ENCODE measurements at places on chromosomes 2 and 18.

DNA sequence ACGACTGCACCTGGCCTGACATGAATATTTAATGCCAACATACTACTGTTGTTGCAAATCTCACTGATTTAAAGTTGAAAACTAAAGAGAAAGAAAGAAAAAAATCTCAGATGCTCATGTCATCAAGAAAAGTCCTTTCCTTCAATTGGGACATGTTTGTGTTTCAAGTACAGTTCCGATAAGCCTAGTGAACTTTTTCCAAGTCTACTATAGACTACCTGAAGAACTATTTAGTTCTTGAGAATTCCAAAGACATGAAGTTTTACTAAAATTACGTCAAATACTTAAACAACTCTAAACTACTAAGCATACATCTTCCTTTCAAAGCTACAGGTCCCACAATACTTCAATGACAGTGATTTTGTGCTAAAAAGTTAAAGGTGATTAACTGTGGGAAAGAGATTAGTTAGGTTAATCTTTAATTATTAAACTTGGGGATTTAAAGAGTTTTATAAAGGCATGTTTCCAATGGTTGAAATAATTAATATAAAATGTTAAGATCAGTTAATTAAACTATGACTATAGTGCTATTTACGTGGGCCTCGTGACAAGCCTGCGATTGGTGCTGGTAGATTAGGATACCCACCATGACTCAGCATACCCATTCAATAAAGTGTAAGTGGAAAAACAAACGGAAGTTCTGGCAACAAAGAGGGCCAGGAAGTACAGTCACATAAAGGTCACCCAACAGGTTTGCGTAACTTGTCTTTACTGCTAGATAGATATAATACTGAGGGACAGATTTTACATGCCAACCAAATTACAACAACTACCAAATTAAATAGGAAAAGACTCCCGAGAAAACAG lies 55.5 kb downstream of the SEPTIN10 start:
- peak; percentile 90 for DNase-seq

- no peak for DNase-seq
Measured at GRCh38 chr2:178330175-178331017, 120.6 kb downstream of the PRKRA start.

DNA sequence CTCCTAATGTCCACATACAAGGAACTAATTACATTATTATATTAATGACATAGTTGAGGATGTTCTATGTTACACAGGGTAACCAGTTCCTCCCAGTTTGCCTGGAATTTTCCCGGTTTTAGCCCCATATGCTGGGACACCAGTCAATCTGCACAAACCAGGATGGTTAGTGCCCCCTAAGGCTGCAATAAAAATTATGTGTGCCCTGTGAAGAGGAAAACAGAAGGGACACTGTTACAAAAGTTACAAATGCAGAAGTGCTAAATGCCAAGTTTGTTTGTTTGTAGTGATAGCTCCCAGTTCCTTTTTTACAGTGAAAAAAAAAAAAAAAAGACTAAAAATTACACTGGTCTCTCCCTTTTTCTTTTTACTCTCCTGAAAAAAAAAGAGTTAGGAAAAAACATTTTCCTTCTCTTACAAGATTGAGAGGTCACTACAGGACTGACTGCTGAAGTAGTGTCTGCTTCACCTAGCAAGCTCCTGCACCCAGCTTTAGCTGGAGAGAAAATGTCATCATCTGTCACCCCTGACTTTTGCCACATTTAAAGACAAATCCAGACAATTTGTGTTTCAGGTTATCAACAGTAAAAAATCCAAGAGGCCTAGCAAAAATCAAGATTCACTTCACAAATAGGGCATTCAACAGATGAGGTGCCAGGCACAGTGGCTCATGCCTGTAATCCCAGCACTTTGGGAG lies 3.2 kb downstream of the ANKRD44 start:
- DNase-seq: peak; percentile 63

- no peak for DNase-seq
Measured at GRCh38 chr18:9808295-9809241, 77.2 kb upstream of the TXNDC2 start.

GRCh38 chr2:53567073-53567472 lies 200.5 kb upstream of the CHAC2 start:
- no peak for DNase-seq

DNA sequence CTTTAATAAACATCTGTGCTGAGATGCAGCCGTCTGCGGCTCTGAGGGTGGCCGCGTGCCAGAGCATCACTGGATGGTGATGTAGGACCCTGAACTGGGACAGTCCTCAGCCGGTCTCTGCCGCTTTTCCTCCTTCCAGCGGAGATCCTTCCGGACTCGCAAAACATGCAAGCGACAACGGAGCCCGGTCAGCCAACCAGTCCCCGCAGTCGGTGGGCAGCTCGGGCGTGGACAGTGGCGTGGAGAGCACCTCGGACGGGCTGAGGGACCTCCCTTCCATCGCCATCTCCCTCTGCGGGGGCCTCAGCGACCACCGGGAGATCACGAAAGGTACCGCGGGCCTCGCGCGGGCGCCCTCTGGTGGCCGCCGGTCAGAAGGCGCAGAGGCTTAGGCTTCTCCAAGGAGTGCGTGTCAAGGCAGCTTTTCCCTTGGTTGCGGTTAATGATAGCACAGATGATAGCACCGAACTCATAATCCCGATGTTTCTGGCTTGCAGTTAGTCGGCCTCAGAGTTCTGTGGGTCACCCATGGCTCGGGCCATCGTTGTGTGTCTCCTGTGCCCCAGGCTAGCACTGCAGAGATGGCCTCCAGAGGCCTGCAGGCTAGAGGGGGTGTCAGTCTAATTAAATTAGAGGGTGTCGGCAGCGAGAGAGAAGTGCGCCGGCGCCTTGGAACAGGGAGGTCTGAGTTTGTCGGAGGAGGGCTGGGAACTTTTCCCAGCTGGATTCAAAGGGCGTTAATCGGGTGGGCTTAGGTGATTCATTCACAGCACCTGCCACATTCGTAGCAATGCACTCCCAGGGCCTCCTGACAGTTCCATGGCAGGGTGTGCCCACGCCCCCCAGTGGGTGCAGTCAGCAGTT lies 38.5 kb downstream of the LPIN1 start:
- DNase-seq: peak; percentile 63

GRCh38 chr2:183037553-183038340 lies 510 bp downstream of the NCKAP1 start:
- peak; percentile 50 for DNase-seq

DNA sequence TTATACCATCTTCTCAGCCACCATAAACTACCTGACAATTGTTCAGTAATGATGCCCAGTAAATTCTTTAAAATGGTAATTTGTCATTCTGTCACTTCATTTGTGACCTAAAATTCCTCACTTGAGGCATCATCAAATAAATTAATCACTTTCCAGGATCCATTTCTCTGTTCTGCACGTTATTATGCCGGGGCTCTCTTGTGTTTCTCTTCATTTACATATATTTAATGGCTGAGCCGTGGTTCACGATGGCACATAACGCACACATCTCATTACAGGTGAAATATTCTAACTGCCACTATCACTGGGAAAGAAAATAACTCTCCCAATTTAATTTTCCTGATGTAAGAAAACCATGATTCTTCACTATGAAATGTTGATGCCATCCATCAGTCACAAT lies 529.6 kb downstream of the NR4A2 start:
- DNase-seq: no peak

GRCh38 chr2:212908682-212909435 lies 242.6 kb downstream of the IKZF2 start:
- DNase-seq: no peak

DNA sequence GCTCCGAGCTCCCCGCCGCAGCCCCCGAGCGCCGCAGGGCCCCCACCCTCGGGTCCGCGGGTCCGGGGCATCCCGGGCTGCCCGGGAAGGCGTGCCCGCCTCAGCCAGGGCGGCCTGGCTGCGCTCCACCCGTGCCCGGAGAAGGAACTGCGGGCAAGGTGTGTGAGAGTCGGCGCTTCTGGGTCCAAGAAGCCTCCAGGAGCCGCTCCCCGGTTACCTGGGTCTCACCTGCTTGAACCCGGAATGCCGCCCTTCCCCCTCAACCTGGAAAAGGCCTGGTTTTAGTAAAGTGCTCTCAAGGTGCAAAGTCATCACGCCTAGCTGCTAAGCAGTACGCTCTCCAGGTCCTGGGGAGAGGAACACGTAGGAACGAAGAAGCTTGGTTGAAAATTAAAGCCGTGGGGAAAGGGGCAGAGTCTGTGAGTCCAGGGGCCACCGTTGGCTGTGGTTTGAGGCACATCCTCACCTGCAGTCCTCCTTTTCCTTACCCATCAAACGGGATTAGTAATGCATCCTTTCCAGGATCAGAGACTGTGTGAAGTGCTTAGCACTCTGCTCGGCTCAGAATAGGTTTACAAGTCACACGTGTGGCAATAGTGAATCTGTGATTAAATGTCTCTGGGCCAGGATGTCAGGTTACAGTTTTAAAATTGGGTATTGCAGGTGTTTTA lies 1.2 kb downstream of the ASAP2 start:
- no peak for DNase-seq

GRCh38 chr18:49013291-49013691 lies 62.5 kb upstream of the SMAD7 start:
- DNase-seq: no peak

DNA sequence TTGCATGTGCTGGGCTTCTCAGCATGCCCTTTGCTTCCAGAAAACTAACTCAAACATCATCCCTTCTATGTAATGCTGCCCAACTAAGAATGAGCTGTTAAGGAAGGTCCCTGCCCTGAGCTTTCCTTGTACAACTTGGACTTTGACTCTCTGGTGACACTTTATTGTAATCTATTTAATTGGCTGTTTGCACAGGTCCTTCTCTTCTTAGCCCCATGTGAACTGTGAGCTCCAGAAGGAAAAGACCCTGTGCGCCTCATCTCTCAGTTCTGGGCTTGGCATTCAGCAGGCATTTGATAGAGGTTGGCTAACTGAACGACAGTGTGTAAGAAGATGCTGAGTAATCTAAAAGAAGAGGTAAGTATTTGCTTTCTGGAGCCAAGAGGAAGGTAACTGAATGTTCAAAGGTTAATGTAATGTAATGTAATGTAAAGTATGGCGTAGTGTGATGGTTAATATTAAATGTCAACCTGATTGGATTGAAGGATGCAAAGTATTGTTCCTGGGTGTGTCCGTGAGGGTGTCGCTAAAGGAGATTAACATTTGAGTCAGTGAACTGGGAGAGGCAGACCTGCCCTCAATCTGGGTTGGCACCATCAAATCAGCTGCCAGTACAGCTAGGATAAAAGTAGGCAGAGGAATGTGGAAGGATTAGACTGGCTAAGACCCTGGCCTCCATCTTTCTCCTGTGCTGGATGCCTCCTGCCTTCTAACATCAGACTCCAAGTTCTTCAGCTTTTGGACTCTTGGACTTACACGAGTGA lies 60.8 kb upstream of the CCDC195 start:
- no peak for DNase-seq

- peak; percentile 51 for DNase-seq
Measured at GRCh38 chr2:50746526-50746925, 285.4 kb downstream of the NRXN1 start.

GRCh38 chr2:144032566-144032965 lies 487.4 kb downstream of the ZEB2 start:
- no peak for DNase-seq

DNA sequence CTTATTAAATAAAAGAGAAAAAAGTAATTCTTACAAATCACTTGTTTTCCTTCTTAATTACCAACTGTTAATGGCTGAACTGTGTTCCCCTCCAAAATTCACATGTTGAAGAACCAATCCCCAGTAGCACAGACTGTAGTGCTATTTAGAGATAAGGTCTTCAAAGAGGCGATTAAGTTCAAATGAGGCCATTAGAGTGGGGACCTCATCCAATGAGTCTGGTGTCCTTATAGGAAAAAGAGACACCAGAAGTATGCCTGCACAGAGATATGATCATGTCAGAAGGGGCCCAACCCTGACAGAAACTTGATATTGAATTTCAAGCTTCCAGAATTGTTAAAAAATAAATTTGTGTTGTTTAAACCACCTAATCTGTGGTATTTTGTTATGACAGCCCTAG lies 89.8 kb downstream of the MEMO1 start:
- DNase-seq: peak; percentile 70

Measured in hematopoietic multipotent progenitor cell treated with erythropoietin and hydrocortisone succinate and interleukin-3 and kit ligand, for 6 days (in vitro differentiated cells).